HT1080 (cell line): ENCODE measurements at places on chromosomes 11 and 22. TPM values are rescaled to one million over a fixed set of nuclear protein-coding genes. Genes with fewer than 3 reads are reported as not detected.

DNA sequence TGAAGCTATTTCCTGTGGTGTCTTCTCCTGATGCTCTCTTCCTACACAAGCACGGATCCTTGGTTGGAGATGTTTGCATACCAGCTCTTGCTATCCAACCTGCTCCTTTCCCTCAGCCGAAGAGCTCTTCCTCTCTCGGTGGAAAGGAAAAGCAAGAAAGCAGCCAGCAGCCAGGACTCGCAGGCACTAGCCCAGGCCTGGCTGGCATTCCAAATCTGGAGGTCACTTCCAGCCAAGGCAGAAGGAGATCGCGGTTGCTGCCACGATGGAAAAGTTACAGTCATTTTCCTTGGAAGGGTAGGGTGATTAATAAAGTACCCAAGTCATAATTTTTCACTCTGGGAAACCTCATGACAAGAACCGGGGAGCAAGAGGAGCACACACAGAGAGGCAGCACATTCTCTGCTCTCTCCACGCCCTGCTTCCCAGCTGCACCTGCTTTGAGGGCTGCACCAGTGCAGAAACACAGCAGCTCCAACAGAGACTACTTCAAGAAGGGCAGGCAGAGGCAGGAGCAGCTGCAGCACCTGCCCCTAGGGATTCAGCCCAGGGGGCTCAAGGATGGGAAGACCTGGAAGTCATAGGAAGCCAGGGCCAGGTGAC lies 399.3 kb downstream of the CADM1 start:
- no peak for DNase-seq

GRCh38 chr11:18310800-18311340 lies 11.1 kb downstream of the HPS5 start:
- DNase-seq: no peak

DNA sequence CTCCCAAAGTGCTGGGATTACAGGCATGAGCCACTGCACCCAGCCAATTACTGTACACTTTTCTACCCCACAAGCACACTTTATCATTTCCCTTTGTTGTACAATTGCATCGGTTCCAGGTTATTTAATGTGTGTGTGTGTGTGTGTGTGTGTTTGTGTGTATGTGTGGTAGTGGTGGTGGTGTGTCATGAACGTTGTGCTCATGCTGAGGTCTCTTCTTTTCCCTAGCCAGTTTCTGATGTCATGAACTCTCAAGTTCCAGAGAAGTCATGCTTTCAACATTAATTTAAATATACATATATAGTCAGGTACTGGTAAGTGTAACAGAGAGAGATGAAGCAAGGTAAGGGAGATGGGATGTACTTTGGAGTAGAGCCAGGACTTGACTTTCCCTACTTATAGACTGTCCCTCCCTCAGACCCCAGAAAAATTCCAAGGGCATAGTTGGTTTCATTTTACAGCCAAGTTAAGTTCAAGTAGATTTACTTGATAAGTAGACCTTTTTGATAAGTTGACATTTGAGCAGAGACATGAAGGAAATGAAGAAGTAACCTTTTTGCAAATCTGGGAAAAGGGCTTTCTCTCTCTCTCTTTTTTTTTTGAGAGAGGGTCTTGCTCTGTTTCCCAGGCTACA lies 42.7 kb downstream of the WEE1 start:
- peak; percentile 18 for DNase-seq

DNA sequence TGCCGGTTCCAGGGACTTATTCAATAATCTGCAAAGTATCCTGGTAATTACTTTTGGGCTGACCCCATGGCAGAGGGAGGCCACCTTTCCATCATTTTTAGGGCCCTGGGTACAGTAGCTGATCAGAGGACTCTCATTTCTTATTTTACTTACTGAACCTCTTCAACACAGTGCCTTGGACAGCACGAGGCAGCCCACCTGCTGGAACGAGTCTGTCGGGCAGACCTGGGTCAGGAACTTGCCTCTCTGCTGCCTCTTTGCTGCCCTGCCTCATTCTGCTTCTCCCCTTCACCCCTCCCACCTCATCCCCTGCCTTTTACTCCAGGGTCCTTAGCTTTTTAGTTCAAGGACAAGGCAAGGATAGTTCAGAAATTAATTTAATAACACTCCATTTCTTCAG lies 204.5 kb downstream of the CSNK2A3 start:
- no peak for DNase-seq

DNA sequence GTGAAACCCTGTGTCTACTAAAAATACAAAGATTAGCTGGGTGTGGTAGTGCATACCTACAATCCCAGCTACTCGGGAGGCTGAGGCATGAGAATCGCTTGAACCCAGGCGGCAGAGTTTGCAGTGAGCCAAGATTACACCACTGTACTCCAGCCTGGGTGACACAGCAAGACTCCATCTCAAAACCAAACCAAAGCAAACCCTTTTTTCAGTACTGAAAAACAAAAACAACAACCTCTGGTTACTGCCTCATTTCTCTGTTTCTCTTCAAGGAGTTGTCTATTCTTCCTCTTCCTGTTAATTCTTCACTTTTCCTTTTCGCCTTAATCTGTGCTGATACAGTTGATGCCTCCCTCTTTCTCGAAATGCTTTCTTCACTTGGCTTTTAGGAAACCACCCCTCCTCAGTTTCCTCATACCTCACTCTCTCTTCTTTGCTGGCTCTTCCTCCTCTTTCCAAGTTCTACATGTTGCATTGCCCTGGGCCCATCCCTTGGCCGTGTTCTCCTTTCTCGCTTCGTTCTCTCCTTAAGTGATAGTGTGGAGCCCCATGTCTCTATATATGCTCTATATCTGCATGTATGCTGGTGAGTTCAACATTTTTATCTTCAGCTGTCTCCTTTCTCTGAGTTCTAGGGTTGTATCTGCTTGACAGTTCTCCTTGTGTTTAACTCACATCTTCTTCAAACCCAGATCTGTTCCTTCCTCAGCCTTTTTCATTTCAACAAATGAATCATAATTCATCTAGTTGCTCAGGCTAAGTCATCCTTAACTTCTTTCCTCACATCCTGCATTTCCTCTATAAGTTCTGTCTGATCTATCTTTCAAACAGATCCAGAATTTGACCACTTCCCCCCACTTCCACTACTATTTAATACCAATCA lies 37.1 kb downstream of the NUCB2 start:
- no peak for DNase-seq

GRCh38 chr11:68163691-68164090 lies 42.5 kb upstream of the CHKA start:
- no peak for DNase-seq

GRCh38 chr22:39419096-39419495 lies 19.5 kb downstream of the TAB1 start:
- no peak for DNase-seq

DNA sequence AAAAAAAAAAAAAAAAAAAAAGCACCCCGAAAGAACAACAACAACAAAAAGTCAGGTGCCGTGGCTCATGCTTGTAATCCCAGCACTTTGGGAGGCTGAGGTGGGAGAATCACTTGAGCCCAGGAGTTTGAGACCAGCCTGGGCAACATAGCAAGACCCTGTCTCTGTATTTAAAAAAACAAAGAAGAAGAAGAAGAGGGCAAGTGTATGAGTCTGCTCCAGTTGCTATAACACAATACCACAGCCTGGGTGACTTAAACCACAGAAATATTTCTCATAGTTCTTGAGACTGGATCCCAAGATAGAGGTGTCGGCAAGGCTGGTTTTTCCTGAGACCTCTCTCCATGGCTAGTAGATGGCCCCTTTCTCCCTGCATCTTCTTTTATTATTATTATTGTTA lies 12.4 kb downstream of the CRYBA4 start:
- DNase-seq: no peak

Gene E2F8
- total RNA-seq: 2.7 and 5.2 TPM in 2 replicates
